ENCODE measurements at places on chromosomes 1 and 21.

DNA sequence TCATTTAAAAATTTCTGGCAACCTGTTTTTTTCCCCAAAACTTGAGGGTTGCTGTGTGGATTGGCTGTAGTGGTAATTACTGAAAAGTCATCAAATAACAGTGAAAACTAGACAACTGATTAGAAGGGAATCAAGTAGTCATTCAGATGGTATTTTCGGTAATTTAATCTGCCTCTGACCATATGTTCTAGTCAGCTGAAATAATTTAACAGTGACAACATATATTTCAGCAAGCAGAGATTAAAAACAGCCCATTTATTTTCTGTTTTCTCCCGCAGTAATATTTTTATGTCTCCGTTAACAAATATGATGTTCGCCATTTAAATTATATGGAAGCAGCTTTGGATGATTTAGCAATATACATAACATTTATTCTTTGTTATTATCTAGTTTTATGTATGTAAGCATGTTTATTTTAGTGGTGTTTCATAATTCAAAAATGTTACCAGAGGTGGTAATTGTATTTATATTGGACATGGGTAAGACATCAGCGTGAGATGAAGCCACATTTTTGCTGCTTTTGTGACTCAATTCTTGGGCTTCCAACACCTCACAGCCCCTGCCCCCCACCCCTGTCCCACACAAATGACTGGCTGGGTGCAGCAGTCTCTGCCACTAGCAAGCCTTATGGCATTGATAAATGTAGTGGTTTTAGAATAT is 104.4 kb downstream of the GALNT2 start:
- DNase-seq = no peak

- DNase-seq = no peak
Observed at GRCh38 chr1:176826265-176826664, 338.2 kb downstream of the ASTN1 start.

DNA sequence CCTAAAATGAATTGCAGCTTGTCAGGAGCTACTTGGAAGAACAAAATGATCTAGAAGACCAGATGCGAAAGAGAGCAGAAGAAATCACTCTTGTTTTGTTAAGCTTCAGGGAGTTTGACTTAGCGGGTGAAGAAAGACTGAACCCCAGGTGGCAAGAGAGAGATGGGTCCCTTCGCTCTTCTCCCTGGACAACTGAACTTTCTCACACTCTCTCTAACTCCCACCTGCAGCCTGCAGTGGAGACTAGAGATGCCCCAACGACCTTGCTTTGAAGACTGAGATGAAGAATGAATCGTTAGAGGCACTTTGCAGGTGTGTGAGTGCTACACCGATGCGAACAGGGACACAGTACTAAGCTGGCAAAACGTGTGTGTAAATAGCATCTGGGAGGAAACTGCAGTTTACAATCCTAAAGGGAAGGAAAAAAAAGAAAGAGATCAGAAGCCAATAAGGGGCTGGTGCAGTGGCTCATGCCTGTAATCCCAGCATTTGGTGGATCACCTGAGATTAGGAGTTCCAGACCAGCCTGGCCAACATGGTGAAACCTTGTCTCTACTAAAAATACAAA is 64.5 kb upstream of the LYST start:
- DNase-seq = no peak

GRCh38 chr1:229884765-229885164 is 182.3 kb upstream of the GALNT2 start:
- no peak for DNase-seq

DNA sequence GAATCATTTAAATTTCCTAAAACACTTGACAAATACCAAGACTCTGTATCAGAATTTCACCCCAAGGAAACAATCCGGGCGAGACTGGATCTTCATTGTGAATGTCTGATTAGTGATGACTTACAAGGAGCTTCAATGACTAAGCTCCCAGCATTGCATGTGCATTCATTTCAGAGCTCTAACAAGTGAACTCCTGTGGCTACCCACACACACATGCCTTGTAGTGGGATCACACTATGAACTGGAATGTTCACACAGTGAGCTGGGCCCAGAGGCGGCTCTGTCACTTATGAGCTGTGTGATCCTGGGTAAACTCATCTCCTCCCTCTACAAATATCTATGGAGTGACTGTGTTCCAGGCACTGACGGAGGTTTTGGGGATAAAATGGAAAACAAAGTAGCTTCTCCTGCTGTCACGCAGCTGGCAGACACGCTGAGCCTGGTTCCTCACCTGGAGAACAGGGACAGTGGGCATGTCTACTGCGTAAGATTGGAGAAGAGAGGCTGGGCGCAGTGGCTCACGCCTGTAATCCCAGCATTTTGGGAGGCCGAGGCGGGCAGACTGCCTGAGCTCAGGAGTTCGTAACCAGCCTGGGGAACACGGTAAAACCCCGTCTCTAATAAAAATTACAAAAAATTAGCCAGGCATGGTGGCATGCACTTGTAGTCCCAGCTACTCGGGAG is 56.9 kb downstream of the CLSTN1 start:
- no peak for DNase-seq

All from CD4-positive, alpha-beta T cell treated with Interleukin-2 at 100 ng/mL for 4 hours (primary cell).